ENCODE measurements at places on chromosomes 5 and 9.
A peak's percentile ranks its signal among the peaks of the same experiment; 100 is the strongest.

DNA sequence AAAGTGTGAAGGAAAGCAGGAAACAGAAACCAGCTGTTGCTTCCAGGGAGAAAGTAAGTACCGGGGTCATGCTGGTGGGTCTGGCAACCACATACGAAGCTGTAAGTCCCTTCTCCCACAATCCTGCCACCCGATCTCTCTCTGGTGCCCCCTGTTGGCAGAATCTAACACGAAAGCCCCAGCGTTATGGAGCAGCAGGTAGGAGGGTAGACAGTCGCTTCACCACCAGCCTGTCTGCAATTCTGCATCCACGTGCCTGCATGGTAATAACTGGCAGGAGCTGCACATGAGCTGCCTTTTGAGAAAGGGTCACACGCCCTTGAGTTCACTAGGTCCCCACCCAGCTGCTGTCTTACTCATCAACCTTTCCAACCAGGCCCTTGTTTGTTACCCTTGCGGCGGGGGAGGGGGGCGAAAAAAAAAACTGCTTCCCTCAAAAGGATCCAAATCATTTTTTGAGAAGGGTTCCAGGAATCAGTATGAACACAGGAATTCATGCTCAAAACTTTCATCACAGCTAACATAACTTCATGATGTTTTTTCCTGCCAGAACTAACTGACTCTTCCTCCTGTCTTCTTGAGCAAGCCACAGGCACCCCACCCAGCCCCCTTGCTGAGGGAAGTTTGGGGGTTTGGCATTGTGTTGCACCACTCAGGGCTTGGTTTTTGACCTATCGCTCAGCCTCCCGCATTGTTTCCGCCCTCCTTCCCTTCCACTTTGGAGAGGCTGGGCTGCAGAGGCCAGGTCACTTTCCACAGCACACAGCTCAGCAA lies 19.6 kb upstream of the TMEM252 start:
- no peak for DNase-seq

DNA sequence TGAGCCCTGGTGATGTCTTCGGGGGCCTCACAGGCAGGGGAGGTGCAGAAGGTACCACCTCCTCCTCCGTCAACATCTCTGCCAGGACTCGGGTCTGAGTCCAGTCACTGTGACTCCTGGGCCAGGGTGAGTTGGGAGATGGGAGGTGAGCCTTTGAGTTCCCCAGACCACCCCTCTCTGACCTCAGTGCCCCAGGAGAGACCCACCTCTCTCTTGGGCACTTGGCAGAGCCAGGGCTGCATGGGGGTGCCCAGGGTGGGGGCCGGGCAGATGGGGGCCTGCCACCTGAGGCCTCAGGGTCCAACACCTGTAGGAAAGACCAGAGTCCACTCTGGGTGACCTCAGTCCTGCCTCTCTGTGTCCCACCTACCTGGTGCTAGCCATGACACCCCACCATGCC lies 6.8 kb downstream of the KIF12 start:
- peak; percentile 42 for DNase-seq

GRCh38 chr5:112684737-112685136 lies 52.9 kb upstream of the APC start:
- DNase-seq: no peak

GRCh38 chr9:6106711-6107339 lies 91.4 kb upstream of the RANBP6 start:
- DNase-seq: no peak

DNA sequence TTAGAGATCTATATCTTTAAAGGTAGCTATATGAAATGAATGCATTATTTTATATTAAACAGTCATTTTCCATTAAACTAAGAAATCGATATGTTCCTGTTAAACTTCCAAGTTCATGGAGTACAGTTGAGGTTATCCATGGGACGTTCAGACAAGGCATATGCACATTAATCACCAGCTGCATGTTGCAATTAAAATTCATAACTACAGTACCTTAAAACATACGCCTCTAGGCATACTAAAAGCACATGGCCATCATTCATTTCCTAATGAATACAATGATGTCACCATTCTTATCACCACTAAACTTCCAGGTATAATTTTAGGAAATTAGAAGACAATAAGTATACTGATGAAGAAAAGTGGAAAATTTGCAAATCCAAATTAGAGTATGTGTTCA lies 174.3 kb downstream of the CDH12 start:
- no peak for DNase-seq

GRCh38 chr5:11251247-11251646 lies 490.2 kb upstream of the DAP start:
- DNase-seq: no peak

DNA sequence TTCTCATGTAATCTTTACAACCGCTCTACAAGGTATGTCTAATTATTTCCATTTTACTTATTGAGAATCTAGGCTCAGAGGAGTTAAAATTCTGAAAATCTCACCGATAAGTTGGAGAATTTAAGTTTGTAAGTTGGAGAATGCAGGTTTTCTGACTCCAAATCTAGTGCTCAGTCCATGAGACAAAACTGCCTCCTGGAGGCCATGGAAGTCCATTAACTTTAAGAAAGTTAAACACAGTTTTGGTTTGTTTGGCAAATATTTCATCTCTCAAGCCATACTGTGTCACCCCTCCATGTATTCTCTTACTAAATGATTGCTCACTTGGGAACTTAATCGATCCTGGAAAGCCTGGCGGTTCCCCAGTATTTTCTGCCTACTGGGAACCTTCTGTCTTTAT lies 52.6 kb downstream of the INIP start:
- no peak for DNase-seq

- no peak for DNase-seq
These were observed 2.8 kb downstream of the NPR3 start for GRCh38 chr5:32713770-32714381.

- no peak for DNase-seq
These were observed 65.4 kb upstream of the FAM174A start for GRCh38 chr5:100469767-100470166.

GRCh38 chr5:56011835-56012234 lies 17.1 kb upstream of the IL6ST start:
- DNase-seq: no peak
